GM13977 (cell line): ENCODE measurements at places on chromosomes 1 and 21.

GRCh38 chr21:45141507-45141906, 67.1 kb downstream of the ADARB1 start:
- DNase-seq, result no peak

DNA sequence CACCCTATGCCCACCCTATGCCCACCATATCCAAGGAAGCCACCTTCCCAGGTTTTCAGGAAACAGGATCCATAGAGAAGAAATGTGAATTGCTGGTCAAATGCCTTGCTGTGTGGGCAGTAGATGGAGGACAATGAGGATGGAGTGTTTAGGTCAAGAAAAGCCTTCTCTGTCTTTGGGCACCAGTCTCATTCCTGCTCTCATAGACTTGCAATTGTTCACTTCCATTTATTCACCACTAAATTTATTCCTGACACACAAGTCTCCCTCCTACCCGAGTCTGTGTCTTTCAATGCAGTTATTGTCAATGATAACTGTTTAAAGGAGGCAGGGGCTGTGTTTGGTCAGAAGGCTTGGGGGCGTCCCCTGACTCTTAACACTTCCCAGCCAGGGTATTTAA, 48.0 kb upstream of the ITPKB start:
- DNase-seq, result no peak

DNA sequence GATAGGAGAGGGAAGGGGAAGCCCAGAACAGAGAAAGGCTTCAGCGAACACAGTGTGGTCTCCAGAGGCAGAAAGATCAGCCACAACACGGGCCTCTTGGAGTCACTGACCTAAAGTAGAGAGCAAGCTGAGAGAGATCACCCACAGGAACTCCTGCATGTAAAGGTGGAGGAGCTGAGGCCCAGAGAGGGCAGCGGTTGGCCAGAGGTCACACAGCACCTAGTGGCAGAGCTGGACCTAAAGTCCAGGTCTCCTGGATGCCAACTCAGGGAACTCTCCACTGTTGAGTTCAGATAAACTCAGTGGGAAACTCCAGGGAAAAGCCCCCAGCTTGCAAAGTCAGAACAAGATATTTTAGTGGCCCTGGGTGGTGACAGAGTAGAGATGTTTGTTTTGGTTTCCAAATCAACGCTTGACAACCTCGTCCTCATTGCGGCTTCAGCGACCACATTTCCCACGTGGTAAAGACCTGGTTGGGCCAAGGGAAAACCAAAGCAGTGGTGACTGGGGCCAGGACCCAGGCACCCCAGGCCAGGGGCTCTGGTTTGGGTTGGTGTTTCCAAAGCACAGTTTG, 4.6 kb downstream of the IFFO2 start:
- DNase-seq, result peak; percentile 85

- no peak for DNase-seq
Observed at GRCh38 chr1:95994643-95995042, 726.9 kb upstream of the PTBP2 start.

GRCh38 chr1:186620566-186621350, 59.5 kb downstream of the PTGS2 start:
- peak; percentile 12 for DNase-seq

DNA sequence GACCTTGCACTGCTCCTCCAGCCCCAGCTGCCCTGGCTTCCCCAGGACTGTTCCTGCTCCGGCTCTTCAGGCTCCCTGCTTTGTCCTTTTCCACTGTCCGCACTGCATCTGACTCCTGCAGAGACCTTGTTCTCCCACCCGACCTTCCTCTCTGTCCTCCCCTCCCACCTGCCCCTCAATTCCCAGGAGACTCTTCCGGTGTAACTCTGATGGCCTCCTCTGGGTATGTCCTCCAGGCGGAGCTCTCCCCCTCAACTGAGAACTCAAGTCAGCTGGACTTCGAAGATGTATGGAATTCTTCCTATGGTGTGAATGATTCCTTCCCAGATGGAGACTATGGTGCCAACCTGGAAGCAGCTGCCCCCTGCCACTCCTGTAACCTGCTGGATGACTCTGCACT, 550 bp downstream of the ACKR1 start:
- no peak for DNase-seq
